DMS53 (cell line): ENCODE measurements at places on chromosomes 12 and 14.

DNA sequence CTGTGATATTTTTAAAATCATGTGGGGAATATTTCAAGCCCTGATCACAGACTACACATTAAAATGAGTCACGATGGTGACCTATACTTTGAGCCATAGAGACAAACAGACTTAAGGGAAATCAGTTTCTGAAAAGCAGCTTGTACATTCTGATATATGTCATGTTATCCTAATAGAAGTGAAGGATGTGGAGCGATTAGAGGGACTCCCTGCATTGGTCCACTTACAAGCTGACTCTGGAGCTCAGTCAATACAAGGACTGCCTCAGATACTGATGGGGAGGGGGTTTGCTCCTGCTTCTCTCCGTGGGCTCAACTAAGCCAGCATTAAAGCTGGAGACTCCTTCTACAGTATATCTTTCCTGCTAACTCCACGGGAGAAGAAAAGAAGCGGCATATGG lies 173.5 kb downstream of the ALG10B start:
- no peak for DNase-seq

GRCh38 chr12:20483776-20484175 lies 115.4 kb downstream of the PDE3A start:
- DNase-seq, result no peak

DNA sequence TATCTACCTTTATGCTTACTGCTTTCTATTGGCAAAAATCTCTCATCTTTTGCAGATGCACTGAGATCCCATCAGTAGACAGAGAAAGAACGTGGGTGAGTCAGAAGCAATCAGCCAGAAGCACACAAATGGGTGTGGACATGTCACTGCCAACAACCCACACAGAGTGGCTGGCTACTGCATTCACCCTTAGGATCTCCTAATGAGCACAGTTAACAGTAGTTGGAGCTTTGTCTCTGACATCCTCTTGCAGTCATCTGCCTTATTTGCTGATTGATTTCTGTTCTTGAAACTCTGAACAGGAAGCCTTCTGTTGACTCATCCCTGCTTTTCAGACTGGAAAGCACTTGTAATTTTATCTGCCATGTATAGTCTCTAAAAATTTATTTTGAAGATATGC lies 117.2 kb downstream of the RGS6 start:
- DNase-seq, result no peak

DNA sequence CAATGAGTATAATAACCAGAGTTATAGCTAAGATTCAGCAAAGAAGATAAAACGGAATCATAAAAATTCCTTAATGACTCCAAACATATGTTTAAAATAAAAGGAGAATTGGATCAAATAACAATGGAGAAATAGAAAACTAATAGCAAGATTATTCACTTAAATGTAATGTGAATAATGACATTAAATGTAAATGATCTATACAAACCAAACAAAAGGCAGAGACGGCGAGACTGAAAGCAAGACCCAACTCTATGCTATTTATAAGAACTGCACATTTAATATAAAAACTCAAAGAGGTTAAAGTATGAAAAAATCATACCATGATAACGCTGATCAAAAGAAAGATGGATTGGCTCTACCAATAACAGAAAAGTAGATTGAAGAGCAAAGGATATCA lies 3.9 kb upstream of the TSHR start:
- no peak for DNase-seq

DNA sequence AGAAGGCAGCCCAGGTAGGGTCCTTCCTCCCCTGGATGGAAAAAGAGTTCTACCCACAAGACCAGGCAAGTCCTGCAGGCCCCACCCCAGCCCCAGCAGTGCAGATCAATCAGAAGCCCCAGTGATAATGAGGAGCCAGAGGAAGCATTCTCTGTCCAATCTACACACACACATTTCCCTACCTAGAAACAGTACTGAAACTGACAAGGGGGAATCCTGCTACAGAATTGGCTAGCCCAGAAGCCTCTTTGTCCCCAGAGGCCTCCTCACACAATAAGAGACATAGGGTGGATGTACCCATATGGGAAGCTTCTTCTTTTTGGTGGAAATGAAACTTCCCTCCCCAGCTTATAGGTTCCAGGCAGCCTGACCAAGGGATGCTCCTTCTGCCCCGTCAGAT lies 9.9 kb downstream of the FSCB start:
- DNase-seq, result no peak

- DNase-seq, result no peak
Measured at GRCh38 chr12:11815397-11815796, 165.9 kb downstream of the ETV6 start.

DNA sequence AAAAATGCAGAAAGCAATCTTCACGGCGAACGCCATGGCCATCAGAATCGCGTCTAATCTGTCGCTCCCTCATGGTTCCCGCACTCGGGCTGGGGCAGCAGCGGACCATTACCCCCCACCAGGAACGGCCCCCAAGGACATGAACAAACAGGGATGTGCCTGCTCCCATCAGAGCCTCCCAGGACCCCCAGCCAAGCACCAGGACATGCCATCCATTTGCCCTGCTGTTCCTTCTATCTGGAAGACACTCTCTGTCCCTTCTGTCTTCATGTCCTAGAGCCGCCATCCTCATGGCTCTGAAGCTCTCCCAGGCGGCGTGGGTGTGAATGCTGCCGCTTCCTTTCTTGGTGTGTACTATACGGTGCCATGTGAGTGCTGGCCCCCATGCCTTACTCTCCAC lies 371.8 kb downstream of the BCL11B start:
- DNase-seq, result no peak

DNA sequence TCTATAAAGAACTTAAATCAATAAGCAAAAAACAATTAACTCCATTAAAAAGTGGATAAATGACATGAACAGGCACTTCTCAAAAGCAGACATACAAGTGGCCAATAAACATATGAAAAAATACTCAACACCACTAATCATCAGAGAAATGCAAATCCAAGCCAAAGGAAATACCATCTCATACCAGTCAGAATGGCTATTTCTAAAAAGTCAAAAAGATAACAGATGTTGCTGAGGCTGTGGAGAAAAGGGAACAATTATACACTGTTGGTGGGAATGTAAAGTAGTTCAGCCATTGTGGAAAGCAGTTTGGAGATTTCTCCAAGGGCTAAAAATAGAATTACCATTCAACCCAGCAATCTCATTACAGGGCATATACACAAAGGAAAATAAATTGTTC lies 234.5 kb upstream of the PLXNC1 start:
- DNase-seq, result no peak

GRCh38 chr12:52053536-52054209 lies 2.4 kb downstream of the NR4A1 start:
- DNase-seq, result no peak

DNA sequence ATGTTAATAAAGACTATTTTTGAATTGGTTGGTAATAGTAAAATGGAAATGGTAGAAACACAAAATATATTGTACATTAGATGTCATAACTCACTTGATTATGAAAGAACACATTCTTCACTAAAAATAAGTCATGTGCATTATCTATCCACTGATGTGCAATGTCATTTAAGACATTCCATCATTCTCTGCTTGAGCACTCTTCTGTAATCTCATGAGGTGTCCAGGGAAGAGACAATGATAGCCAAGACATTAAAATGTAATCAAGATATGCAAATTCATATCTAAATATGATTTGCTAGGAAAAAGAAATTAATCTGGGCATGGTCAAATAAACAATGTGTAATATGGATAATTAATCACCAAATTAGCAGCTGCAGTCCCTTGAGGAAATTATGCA lies 422.5 kb downstream of the BTG1 start:
- no peak for DNase-seq

DNA sequence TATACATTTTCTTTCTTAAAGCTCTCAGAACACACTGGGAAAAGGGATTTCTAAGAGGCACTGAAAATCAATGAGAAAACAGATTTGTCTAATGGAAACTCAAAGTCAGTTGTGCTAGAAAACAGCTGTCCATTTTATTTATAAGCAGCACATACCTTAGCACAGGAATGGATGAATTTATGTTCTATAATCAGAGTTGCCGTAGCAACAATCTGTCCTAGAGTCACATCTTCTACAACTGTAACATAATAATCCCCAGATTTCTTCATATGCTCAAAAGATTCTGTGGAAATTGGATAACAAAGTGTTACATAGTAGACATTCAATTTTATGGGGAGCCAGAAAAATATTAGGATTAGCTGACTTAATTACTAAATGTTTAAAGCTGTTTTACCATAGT lies 9.8 kb downstream of the GNPNAT1 start:
- no peak for DNase-seq

- no peak for DNase-seq
Measured at GRCh38 chr12:130920723-130921381, 32.9 kb upstream of the ADGRD1 start.

- DNase-seq, result no peak
Measured at GRCh38 chr12:97701901-97702300, 239.3 kb downstream of the RMST start.
